Hepatocyte (in vitro differentiated cells): ENCODE measurements at places on chromosomes 3 and 15. TPM values are rescaled to one million over a fixed set of nuclear protein-coding genes. Genes with fewer than 3 reads are reported as not detected.

GNAT1 gene
- polyA plus RNA-seq, result not detected in 2 replicates

MUC20 gene
- polyA plus RNA-seq, result 8.2 and 15.3 TPM in 2 replicates

PYGO1 gene
- polyA plus RNA-seq, result 2.5 and 3.5 TPM in 2 replicates

SLC28A2 gene
- 0.29 and 1.5 TPM in 2 replicates for polyA plus RNA-seq

LOXL1 gene
- polyA plus RNA-seq, result 96.9 and 136 TPM in 2 replicates

RPL39L gene
- 11.1 and 12.8 TPM in 2 replicates for polyA plus RNA-seq

DNAJA4 gene
- 2.8 and 4.0 TPM in 2 replicates for polyA plus RNA-seq

ACKR4 gene
- 0.15 and 1.2 TPM in 2 replicates for polyA plus RNA-seq

DNAH12 gene
- polyA plus RNA-seq, result 0.06 and 0.60 TPM in 2 replicates

CRYGS gene
- polyA plus RNA-seq, result 0.89 and 2.2 TPM in 2 replicates

SOX14 gene
- polyA plus RNA-seq, result 0.18 and 0.79 TPM in 2 replicates

CFAP20DC gene
- polyA plus RNA-seq, result 2.2 and 2.3 TPM in 2 replicates

DNA sequence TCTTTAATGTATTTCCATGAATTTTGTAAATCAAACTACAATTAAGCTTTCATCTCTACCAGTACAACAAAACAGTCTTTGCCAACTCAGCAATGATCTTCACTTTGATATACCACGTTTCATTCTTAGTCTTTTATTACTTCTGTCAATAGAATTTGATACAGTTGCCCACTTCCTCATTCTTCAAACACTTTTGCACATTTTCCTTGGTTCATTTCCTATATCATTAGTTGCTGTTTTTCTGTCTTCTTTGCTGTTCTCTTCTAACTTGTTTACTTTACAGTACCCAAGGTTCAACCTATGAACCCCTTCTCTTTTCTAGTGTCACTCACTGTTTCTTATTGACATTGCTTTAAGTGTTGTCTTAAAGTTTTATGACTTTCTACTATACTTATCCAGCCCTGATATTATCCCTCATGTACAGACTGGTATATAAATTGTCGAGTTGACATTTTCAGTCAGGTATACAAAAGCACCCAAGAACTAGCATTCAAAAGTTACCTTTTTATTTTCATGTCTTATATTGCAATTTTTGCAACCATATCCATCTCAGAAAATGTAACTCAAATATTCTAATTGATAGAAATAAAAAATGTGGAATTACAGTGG lies 903.1 kb downstream of the NSUN3 start:
- no peak for DNase-seq

DNA sequence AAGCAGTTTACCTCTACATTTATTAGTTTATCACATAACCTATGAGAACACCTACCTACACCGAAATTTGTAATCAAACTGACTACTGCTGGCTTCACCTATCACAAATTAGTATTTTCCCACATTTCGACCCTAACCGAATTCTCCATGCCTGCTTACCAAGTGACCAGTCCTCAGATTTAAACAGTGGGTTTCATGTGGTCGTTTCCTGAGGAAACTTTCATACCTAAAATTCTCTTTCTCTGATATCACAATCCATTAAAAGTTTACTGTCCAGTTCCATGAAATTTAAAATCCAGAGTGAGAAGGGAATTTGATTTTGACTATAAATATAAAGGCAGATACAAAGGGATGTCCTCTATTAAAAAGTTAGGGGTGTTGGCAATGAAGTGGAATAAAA lies 1.9 kb downstream of the PLOD2 start:
- DNase-seq, result no peak

- no peak for DNase-seq
Measured at GRCh38 chr15:57245130-57245529, 131.2 kb upstream of the CGNL1 start.

DNA sequence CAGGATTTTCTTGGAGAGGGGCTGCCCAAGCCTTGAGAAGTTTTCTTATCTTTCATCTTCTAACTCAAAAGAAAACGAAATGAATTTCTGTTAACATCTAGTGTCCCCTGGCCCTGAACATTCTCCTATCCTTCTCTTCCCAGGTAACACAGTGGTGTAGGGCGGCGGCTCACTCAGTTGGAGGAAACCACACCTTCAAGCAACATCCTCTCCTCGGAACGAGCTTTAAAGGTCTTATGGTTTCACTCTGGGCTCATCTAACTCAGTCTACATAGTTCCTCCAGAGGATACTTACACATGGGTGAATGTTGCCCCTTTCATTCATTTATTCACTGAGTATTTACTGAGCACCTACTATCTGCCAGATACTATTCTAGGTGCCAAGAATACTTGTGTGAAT lies 31.0 kb upstream of the KLHL6 start:
- DNase-seq, result no peak

GRCh38 chr3:115448851-115449250 lies 174.5 kb upstream of the GAP43 start:
- DNase-seq, result no peak

DNA sequence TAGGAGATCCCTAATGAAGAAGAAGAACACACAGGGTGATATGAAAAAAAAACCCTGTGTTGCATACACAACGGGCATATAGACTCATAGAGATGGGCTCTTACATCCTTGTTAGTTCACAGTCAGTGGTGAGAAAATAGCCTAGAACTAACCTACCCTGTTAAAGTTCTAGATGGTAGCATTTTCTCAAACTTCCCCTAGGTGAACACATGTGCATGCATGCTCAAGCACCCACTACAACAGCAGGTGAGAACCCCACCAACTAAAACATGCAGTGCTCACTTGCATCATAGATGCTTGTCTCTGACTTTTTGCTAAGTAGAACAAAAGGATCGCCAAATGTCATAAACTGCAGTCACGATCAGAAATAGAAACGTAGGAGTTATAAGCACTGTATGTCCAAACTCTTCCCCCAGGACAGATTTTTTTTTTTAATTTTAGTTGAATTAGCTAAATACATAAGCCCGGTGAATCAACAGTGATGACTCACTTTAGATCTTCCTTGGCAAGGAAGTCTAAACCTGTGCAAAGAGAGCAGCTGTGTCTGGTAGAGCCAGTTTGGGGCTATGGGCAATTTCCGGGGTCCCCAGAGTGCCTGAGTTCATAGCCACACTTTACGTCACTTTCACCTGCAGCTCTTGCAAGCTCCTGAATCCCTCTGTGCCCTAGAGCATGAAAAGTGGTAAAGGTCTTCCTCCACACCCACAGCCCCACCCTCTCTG lies 96.2 kb upstream of the SEMA6D start:
- no peak for DNase-seq

GRCh38 chr3:134235577-134236076 lies 15.0 kb downstream of the RYK start:
- DNase-seq, result no peak

DNA sequence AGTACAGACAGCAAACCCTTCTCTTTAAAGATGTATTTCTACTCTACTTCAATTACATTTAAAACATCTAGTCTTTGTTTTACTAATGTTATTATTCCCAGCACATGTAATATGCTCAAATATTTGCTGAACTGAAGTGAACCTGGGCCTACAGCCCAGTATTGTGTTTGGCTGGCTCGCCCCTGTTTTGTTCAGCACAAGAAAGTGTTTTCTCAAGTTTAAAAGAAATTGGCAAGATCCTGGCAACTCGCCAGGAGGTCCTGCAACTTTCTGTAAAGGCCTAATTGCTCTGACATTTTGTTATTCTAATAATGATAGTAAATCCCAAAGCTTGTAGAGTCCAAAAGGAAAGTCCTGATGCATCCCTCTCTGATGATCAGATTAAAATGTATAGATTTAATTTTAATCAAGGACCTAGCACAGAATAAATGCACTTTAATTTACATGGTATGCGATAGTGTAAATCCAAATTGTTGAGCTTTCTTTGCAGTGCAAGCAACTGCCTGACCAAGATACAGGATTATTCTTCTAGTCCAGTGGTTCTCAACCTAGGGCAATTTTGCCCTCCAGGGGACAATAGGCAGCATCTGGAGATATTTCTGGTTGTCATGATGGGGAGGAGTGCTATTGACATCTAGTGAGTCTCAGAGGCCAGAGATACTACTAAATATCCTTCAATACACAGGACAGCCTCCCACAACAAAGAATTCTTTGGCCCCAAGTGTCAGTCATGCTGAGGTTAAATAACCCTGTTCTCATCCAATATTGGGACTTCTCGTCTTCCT lies 35.7 kb upstream of the TMOD3 start:
- no peak for DNase-seq

GRCh38 chr3:66473181-66473580 lies 27.6 kb downstream of the LRIG1 start:
- DNase-seq, result no peak

- no peak for DNase-seq
Measured at GRCh38 chr15:90064911-90065681, 37.2 kb downstream of the IDH2 start.

- no peak for DNase-seq
Measured at GRCh38 chr3:37417297-37418082, 243.1 kb upstream of the LRRFIP2 start.

GRCh38 chr3:30449290-30449632 lies 157.1 kb upstream of the TGFBR2 start:
- DNase-seq, result no peak

DNA sequence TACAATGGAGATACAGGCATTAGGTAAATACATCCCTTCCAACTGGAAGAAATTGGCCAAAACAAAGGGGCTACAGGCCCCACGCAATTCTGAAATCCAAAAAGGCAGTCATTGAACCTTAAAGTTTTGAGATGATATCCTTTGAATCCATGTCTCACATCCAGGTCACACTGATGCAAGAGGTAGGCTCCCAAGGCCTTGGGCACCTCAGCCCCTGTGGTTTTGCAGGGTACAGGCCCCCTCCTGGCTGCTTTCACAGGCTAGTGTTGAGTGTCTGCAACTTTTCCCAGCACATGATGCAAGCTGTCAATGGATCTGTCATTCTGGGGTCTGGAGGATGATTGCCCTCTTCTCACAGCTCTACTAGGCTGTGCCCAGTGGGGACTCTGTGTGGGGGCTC lies 766.7 kb downstream of the ZBBX start:
- DNase-seq, result no peak

DNA sequence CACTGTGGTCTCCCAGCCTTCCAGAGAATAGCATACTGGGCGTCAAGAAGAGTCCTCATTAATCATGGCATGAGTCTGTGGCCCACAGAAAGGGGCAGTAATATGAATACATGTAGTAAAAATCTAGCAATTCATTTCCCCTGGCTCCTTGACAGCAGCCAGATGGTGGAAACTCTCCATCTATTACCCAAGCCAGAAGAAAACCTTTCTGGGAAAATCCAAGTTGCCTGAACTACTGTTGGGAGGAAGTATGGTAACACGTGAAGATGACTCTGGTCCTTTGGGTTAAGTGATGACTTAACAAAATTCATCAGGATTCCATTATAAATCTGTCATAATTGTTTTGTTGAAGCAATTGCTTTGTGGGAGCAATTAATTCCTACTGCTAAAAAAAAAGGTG lies 530.5 kb downstream of the FHIT start:
- no peak for DNase-seq

- DNase-seq, result no peak
Measured at GRCh38 chr3:145079436-145079835, 1081.5 kb downstream of the PLOD2 start.

DNA sequence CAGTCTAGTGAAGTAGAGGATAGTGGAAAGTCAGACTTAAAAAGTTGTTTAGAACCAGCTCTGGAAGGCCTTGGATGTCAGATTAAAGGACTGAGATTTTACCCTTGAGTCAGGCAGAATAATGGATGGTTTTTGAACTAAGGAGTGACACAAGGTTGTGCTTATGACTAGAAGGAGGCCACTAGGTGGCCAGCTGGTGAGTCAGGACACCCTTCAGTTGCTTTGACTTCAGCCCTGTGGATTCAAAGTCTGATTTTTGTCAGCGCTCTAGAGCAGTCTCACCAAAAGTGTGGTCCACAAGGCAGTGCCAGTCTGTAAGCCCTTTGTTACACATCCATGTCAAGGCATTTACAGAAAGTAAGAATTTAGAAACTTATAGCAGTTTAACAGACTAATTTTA lies 3.8 kb upstream of the GABPB1 start:
- peak; percentile 62 for DNase-seq

DNA sequence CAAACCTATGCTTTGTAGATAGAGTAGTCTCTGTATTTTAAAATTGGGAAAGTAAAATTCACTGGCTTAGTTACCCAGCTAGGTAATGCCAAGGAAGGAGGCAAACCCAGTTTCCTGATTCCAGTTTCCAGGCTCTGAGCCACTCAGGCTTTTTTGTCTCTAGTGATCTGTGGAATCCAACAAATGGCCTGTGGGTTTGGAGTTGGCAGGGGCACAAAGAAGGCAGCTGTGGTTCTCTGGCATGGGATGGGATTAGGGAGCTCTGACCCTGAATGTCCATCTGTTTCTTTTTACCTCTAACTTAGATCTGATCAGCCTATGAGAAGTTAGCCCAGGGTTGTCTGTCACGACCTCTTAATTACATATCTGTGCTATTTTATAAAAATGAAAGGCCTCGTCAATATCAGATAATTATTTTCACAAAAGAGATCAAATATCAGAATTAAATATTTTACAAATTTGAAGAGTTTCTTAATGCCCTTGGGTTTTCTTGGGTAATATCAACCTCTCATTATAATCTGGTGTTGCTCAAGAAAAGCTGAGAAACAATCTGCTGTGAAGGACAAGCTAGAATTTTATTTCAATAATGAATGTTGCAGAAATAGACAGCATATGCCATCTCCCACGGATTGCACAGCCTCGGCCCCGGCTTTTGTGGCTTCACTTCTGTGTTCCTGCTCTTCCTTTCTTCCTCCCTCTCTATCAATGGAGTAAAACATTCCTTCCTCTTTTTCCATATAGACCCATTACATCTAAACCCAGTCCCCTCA lies 63.7 kb upstream of the DAZL start:
- no peak for DNase-seq

DNA sequence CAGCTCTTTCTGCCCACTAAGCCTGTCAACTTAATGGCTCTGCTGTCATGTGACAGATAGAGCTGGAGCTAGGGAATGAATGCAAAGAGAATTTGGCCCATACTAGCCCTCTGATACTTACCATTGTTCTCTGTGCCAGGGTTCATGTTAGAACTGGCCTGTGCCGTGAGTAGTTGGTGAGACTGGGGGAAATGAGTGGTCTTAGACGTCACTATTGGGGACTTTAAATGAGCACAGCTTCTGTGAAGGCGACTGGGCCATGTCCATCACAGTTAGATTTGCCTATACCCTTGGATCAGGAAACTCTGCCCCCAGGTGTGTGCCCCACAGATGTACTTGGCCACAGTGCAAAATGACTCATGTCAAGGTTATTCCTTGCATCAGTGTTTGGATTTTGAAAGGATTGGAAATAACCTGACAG lies 124.9 kb downstream of the PTPRG start:
- no peak for DNase-seq

GRCh38 chr15:33200444-33200843 lies 5.9 kb upstream of the FMN1 start:
- peak; percentile 57 for DNase-seq

DNA sequence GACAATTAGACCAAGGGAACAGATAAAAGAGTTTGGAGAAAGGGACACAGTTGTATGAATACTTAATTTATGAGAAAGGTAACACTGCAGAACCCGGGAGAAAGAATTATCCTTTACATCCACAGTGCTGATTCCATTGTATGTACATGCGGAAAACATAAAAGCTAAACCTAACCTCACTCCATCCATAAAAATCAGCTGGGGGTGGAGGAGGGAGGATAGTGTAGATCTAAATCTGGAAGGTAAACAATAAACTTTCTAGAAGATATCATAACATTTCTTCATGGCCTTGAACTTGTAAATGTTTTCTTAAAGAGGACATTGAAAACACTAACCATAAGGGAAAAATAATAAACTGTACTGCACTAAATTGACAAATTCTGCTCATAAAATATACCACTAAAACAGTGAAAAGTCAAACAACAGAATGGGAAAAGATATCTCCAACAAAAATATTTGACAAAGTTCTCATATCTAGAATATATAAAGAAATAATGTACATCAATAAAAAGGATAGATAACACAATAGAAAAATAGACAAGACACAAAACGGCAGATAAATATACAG lies 220.5 kb downstream of the DPH6 start:
- no peak for DNase-seq
